ENCODE measurements at places on chromosomes 6 and 20. TPM values are rescaled to one million over a fixed set of nuclear protein-coding genes. Genes with fewer than 3 reads are reported as not detected.

The PDE7B gene
- total RNA-seq: 3.4 TPM

GRCh38 chr6:93252930-93253329, 166.4 kb downstream of the EPHA7 start:
- peaks cover 14% of the 10 kb centered on the region for H3K4me1 ChIP-seq
- H3K27me3 ChIP-seq: no peaks in the 10 kb centered on the region
- H3K36me3 ChIP-seq: peaks cover 57% of the 10 kb centered on the region
- H3K4me3 ChIP-seq: no peak overlapping the region
- no peak overlapping the region for H3K27ac ChIP-seq

The SPATS1 gene
- total RNA-seq: not detected

- H3K27me3 ChIP-seq: peaks cover 40% of the 10 kb centered on the region
- H3K36me3 ChIP-seq: no peaks in the 10 kb centered on the region
- H3K27ac ChIP-seq: no peak overlapping the region
- no peaks in the 10 kb centered on the region for H3K4me1 ChIP-seq
- DNase-seq: no peak
These were observed 66.6 kb upstream of the CTNNBL1 start for GRCh38 chr20:37627060-37627766.

The DACT2 gene
- 1.4 TPM for total RNA-seq

- DNase-seq: no peak
- H3K36me3 ChIP-seq: no peaks in the 10 kb centered on the region
- H3K27me3 ChIP-seq: peaks cover 4% of the 10 kb centered on the region
- no peak overlapping the region for H3K27ac ChIP-seq
- H3K4me3 ChIP-seq: no peak overlapping the region
- no peaks in the 10 kb centered on the region for H3K4me1 ChIP-seq
These were observed 24.0 kb downstream of the SLC13A3 start for GRCh38 chr20:46627234-46627633.
